ENCODE measurements at places on chromosomes 6 and 20. TPM values are rescaled to one million over a fixed set of nuclear protein-coding genes. Genes with fewer than 3 reads are reported as not detected.

DNA sequence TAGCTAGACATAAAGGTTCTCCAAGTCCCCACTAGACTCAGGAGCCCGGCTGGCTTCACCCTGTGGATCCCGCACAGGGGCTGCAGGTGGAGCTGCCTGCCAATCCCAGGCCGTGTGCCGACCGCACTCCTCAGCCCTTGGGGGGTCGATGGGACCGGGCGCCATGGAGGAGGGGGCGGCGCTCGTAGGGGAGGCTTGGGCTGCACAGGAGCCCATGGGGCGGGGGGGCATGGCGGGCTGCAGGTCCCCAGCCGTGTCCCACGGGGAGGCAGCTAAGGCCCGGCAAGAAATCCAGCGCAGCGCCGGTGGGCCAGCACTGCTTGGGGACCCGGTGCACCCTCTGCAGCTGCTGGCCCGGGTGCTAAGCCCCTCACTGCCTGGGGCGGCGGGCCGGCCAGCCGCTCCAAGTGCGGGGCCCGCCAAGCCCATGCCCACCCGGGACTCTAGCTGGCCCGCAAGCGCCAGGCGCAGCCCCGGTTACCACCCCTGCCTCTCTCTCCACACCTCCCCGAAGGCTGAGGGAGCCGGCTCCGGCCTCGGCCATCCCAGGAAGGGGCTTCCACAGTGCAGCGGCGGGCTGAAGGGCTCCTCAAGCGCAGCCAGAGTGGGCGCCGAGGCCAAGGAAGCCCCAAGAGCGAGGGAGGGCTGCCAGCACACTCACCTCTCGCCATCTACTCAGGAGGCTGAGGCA, 26.5 kb upstream of the ID1 start:
- peaks cover 11% of the 10 kb centered on the region for H3K4me1 ChIP-seq
- no peaks in the 10 kb centered on the region for H3K27me3 ChIP-seq
- H3K4me3 ChIP-seq, result no peak overlapping the region
- no peak overlapping the region for H3K27ac ChIP-seq
- H3K36me3 ChIP-seq, result no peaks in the 10 kb centered on the region

GRCh38 chr6:43915986-43916923, 146.2 kb downstream of the VEGFA start:
- no peaks in the 10 kb centered on the region for H3K27me3 ChIP-seq
- DNase-seq, result no peak
- no peaks in the 10 kb centered on the region for H3K36me3 ChIP-seq
- H3K4me3 ChIP-seq, result no peak overlapping the region
- H3K27ac ChIP-seq, result no peak overlapping the region
- H3K4me1 ChIP-seq, result peaks cover 5% of the 10 kb centered on the region

DNA sequence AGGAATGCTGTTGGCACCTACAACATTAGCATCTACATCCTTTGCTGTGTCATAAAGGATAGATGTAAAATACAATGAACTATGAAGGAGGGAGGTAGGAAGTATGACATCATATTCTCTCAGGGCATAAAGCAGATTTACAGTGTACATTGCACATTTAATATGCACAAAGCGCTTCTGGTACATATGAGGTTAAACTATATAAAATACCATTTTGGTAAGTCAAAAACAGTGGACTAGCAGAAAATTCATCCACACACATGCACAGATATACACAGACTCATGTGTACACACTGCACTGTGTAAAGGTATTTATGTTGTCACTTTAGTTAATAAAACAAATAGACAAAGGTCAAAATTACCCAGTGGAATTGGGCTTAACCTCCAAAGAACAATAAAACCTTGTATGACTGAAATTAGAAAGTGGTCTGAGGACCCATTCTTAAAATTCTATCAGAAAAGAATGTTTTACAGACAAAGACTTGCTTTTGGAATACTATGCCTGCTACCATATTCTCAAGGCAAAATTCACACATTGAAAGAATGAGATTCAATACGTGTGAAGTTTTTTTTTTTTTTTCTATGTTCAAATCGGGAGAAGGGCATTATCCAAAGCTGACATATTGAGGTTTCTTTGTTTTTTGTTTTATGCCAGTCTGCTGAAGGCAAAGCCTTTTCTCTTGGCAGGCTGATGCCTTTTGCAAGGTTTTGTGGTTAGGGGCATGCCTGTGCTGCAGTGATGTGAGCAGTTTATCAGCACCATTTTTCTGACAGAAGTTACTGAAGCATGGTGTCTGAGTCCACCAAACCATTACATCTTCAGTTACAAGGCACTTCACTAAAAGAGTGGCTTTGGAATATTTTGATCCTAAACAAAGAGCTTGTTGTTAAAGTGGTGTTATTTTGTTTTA, 199.0 kb downstream of the PLCB1 start:
- H3K4me1 ChIP-seq, result no peaks in the 10 kb centered on the region
- no peaks in the 10 kb centered on the region for H3K27me3 ChIP-seq
- H3K36me3 ChIP-seq, result no peaks in the 10 kb centered on the region
- no peak overlapping the region for H3K4me3 ChIP-seq

GRCh38 chr20:35710039-35710438, 10.8 kb downstream of the ROMO1 start:
- H3K36me3 ChIP-seq, result peaks cover 98% of the 10 kb centered on the region
- H3K4me1 ChIP-seq, result no peaks in the 10 kb centered on the region
- no peak overlapping the region for H3K27ac ChIP-seq

Gene WASF1
- 18.6 TPM for total RNA-seq

DNA sequence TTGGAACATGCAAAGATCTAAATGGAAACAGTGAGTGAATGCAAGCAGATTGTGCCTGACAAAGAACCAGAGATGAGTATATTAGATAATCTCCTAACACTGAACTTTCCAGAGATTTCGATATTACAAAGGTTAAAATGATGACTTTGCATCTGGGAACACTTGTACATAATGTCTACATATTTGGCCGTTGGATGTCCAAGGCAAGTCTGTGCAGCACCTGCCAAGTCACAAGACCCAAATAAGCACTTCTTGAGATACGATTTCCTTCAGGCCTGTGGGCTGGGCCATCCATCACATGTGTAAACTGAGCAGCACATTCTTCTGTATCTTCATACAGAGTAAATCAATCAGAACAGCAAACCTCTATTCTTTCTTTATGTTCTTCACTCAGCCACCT, 32.5 kb upstream of the SMLR1 start:
- peaks cover 21% of the 10 kb centered on the region for H3K4me1 ChIP-seq
- no peak overlapping the region for H3K4me3 ChIP-seq
- H3K36me3 ChIP-seq, result no peaks in the 10 kb centered on the region
- no peak overlapping the region for H3K27ac ChIP-seq

Gene OTOR
- total RNA-seq, result not detected

Gene BMP7
- not detected for total RNA-seq

- no peak overlapping the region for H3K4me3 ChIP-seq
- H3K36me3 ChIP-seq, result no peaks in the 10 kb centered on the region
- H3K27ac ChIP-seq, result no peak overlapping the region
- DNase-seq, result no peak
- peaks cover 29% of the 10 kb centered on the region for H3K4me1 ChIP-seq
Observed at GRCh38 chr6:20655317-20655716, 121.1 kb downstream of the CDKAL1 start.

Gene HCK
- not detected for total RNA-seq

Measured in SJSA1 (cell line).